ENCODE measurements at places on chromosomes 16 and 17. TPM values are rescaled to one million over a fixed set of nuclear protein-coding genes. Genes with fewer than 3 reads are reported as not detected.

- DNase-seq = no peak
These were observed 199.3 kb downstream of the CDH8 start for GRCh38 chr16:61836804-61837393.

Gene TPSD1
- total RNA-seq = 1.1 TPM

Gene MYO15A
- total RNA-seq = 1.2 TPM

GRCh38 chr17:80593181-80593580 is 48.5 kb downstream of the RPTOR start:
- DNase-seq = no peak

DNA sequence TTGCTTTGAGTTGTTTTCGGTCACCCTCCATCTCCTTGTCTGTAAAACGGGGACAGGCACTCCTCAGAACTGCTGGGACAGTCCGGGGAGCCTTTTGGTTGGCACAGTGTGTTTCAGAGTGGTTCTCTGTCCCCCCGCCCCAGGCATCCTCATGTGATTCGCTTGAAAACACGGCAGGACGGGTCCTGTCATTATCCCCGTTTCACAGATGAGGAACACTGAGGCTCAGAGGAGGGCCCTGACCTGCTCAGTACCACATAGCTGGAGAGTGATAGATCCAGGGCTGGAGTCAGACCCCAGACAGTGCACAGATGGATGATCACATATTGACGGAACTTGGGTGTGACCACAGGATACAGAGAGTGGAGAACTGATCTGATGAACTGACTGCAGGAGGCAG is 13.5 kb upstream of the ADGRG1 start:
- DNase-seq = no peak

Gene XYLT1
- total RNA-seq = 13.4 TPM

DNA sequence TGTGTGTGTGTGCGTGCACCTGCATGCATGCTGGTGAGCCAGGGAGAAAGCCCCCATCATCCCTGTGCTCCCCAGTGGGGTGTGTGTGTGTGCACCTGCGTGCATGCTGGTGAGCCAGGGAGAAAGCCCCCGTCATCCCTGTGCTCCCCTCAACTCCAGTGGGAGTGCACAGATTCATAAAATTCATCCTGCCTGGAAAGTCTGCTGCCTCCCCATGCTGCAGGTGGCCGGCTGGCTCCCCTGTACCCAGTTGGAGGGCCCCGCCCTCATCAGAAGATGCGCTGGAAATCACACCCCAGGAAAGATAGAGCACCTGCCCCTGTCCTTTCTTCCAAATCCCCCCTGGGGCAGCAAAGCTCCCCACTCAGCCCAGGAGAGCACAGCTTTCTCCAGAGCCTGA is 84.8 kb upstream of the DOC2B start:
- no peak for DNase-seq

GRCh38 chr16:58507963-58508670 is 7.2 kb upstream of the SETD6 start:
- DNase-seq = no peak

Gene MARVELD3
- 2.1 TPM for total RNA-seq

Gene MYCBPAP
- 1.3 TPM for total RNA-seq

- DNase-seq = no peak
These were observed 90.9 kb upstream of the CORO6 start for GRCh38 chr17:29713626-29714025.

DNA sequence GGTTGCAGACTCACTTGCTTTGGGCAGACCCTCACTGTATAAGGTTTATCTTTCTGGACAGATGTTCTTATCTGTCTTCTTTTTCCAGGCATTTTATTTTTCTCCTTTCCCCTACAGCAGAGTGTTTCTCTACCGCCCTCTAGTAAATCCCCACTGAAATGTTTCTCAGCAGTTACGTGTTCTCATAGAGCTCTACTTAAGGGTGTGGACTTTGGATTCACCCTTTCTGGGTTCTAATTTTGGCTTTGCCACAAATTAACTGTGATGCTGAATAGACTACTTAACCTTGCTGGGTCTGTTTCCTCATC is 2.0 kb downstream of the ADAT1 start:
- DNase-seq = no peak

DNA sequence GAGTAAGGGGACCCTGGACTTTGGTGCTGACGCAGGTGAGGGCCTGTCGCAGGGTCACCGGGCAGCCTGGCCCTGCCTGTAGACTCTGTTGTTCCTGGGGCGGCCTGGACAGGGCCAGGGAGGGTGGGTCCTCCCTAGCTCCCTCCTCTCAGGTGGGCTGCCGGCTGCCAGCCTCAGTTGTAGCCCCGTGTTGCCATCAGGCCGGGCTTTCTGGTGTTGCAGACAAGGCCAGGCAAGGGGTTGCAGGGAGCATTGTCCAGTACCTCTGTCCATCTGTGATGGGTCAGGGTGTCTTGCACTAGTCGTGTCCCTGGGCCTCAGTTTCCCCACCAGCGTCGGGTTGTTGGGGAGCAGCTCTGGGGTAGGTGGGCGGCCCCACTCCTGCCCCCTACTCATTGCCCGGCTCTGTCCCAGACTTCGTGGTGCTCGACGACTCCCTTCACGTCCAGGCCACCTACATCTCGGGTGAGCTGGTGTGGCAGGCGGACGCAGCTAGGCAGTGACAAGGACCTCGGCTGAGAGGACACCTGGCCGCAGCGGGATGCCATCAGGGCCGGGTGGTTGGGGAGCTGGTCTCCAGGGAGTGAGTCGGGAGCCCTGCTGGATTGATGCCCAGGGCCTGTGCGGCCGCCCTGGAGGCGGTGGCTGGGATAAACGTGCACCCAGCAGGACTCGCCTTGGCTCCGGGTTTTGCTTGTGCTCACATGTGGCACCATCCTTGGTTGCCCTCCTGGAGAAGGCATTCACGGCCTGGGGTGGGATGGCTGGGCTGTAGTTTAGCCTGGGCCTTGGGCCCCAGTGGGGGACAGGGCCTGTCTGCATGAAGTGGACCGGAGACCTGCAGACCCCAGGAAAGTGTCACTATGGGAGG is 1.9 kb downstream of the CEMP1 start:
- no peak for DNase-seq

DNA sequence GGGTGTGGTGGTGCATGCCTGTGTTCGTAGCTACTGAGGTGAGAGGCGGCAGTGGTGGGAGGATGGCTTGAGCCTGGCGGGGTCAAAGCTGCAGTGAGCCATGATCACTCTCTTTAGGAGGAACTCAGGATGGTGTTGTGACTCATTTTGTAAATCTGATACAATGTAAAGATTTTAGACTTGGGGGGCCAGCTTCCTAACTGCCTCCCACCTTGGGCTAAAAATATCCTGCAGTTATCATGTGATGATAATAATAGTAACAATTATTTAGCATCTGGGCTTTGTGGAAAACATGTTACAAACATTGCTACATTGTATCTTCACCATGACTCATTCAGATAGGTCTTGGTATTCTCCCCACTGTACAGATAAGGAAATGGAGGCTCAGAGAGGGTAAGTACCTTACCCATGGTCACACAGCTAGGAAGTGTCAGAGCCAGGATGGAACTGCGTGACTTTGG is 7.4 kb downstream of the CTNS start:
- DNase-seq = no peak

Gene SLC13A2
- total RNA-seq = not detected

DNA sequence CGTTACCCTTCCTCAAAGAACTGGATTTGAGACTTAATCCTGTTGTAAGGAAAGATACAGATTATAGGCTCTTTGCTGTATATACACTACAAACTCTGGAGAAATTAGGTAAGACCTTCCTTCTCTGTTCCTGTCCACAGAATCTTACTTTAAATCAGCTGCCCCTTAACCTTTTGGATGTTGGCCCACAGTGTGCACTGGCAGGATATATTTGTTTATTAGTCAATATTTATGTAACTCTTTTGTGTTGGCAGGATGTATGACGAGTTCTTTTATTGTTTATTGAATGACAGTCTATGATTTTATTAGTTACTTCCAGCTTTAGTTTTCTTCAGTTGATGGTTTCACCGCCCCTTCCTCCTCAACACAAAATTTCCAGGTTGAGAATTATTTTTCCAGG is 19.7 kb downstream of the LRRC36 start:
- DNase-seq = no peak

- DNase-seq = peak; percentile 40
These were observed 40.1 kb downstream of the PEMT start for GRCh38 chr17:17551361-17551760.

Gene STH
- total RNA-seq = not detected

DNA sequence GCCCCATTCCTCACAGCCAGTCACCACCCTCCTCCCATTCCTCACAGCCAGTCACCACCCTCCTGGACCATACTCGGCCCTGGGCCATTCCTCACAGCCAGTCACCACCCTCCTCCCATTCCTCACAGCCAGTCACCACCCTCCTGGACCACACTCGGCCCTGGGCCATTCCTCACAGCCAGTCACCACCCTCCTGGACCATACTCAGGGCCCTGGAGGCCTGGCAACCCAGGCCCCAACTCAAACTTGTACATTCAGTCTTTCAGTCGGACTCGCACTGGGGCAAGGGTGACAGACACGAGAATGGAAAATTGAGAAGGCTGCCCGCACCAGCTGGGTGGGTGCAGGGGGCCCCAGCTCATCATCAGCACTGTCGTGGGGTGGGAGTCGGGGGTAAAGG is 30.4 kb upstream of the FOXK2 start:
- DNase-seq = no peak

Data from urinary bladder (tissue), 4 donors.